ENCODE measurements at places on chromosomes 13 and 19.

GRCh38 chr19:18049385-18049784 lies 37.3 kb downstream of the IL12RB1 start:
- DNase-seq = peak; percentile 49

GRCh38 chr13:106835477-106835876 lies 267.5 kb upstream of the ARGLU1 start:
- no peak for DNase-seq

- DNase-seq = no peak
Observed at GRCh38 chr19:46428239-46429135, at the start of gene PNMA8C. Gene PNMA8C, minus strand, starts transcription at chr19:46428936. Its CDS starts 577 bp downstream, at chr19:46428359.

GRCh38 chr19:21604351-21604926 lies 99.0 kb downstream of the ZNF429 start:
- peak; percentile 69 for DNase-seq

- DNase-seq = peak; percentile 79
Observed at GRCh38 chr13:76667551-76667950, 218.7 kb downstream of the KCTD12 start.

DNA sequence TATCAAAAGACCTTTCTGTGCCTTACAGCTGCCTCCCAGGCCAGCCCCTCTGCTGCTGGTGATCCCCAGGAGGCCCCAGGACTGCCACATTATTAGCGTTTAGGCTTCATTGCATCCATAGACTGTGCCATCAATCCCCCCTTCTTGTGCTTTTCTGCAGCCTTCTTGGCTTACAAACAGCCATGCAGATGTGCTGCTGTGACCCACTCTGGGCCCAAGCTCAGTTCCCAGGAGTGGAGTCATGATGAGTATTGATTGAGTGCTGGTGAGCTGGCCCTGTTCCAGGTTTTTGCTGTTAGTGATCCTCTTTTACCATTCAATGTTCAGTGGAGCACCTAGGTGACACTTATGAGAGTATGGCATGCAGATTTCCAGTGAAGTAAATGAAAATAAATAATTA lies 59.9 kb upstream of the SLAIN1 start:
- no peak for DNase-seq

DNA sequence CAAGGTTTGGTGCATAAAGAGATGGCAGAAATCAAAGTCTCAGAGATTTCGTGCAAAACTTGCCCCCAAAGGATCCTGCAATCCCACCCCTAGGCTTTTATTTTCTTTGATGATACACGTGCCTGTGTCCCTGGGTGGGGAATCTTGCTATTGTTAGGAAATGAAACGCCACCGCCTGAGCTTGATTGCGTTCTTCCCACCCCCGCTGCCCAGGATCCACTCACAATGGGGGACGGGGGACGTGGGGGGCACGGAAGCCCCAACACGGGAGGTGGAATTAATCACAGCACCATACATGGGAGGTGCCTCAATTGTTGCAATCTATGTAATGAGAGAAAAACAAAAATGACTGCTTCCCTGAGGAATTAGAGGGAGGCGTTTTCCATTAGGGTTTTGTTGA lies 39.6 kb downstream of the ZNRF4 start:
- no peak for DNase-seq

DNA sequence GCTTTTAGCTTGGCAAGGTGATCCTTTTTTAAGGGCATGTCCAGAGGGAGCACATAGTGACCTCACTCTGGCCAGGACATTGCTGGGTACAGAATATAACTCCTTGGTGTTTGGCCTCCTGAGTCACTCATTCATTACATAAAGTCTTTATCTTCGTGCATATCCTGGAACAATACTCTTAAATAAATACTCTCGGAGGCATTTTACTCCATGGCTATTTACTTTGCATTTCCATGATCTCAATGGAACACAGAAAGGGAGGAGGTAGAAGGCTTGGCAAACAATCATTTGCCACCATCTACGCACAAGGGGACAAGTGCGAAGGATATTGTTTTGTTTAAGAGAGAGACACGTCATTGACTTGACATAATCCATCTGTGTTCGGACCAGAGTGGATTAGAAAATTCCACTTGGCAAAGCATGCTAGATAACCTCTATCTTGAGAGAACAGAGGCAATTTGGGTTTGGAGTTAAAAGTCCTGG lies 210.0 kb downstream of the IRS2 start:
- DNase-seq = no peak

GRCh38 chr13:79482281-79482970 lies 1.5 kb downstream of the NDFIP2 start:
- DNase-seq = no peak

DNA sequence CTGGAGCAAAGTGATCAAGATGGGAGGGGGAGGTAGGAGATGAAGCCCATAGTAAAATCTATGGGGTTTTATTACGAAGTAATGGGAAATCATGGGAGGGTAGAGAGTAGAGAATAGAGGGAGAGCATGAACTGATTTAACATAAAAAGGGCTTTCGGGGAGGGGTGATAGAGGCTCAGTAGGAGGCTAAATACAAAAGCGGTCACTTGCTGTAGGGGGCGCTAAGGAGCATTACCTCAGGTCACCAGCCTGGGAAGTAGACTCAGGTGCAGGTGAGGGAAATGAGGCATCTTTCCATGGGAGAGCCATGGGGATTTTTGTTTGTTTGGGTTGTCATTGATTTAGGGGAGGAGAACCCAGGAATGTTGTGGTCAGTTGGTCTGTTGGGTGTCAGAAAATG lies 14.1 kb downstream of the KRTDAP start:
- DNase-seq = no peak

DNA sequence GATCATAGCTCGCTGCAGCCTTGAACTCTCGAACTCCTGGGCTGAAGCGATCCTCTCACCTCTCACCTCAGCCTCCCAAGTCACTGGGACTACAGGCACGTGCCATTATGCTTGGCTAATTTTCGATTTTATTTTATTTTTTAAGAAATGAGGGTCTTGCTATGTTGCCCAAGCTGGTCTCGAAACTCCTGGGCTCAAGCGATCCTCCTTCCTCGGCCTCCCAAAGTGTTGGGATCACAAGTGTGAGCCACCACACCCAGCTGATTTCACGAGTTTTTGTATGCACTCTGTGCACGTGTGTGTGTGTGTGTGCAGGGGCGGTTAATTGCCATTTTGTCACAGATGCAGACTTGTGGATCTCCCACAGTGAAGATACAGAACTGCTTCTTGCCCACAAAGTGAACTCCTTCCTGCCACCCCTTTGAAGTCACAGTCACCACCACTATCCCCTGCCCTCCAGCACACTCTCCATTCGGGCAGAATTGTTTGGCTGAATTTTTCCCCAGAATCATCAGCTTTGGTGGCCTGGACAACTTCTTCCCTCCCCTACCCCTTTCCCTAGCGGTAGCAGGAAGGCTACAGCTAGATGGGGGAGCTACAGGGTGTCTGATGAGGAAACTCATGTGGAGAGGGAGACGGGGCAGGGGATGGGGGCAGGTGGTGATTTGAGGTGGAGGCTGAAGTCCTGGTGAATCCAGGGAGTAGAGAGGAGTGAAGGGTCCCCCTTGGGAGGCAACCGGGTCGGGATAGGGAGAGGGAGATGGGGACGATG lies 59.6 kb downstream of the CELF5 start:
- no peak for DNase-seq

- no peak for DNase-seq
Observed at GRCh38 chr13:112062571-112063570, 4.1 kb upstream of the SOX1 start.

DNA sequence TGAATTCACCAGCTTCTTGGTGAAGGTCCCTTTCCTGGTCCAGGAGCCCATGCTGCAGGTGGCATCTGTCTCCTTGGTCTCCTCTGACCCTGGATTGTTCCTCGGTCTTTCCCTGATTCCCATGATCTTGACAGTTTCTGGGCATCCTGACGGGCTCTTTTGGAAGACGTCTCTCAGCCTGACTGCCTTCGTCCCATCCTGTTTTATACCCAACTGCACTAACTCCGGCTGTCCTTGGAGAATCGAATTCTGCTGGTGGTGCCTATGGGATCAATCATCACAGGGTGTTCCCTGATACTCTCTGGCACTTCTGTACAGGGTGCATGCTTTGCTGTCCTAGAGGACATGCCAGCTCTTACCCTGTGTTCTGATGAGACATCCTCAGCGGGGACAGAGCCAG lies 19.1 kb downstream of the CERS1 start:
- DNase-seq = no peak

DNA sequence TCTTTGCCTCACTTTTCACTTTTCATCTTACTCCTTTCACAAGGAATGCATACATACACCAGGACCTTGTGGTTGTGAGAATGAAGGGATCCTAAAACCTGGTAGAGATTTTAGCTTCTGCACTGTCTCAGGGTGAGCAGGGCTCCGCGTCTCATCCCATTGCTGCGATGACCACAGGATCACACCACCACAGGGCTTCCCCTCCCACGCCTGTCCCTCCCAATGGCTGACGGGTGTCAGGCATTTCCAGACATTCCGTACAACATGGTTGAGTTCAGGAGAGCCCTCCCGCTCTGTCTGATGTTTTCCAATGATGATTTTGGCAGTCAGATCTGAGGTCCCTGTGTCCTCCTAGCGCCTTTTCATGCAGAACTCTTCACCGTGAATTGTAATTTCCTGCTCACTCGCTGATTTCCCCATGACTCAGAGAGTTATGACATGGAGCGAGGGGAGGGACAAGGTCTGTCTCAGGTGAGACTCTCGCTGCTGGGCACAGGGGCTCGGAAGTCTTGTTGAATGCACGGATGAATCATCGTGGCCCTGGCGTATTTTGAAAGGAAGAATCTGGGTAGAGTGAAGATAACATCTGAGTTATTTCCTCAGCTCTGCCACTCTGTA lies 102.8 kb downstream of the TEX29 start:
- no peak for DNase-seq
